ENCODE measurements at places on chromosomes 7 and 10.

GRCh38 chr10:51273574-51273973, 199.3 kb downstream of the PRKG1 start:
- no peak for DNase-seq

- no peak for DNase-seq
Measured at GRCh38 chr10:91012502-91012901, 91.6 kb upstream of the ANKRD1 start.

GRCh38 chr10:88553116-88553752, 29.9 kb downstream of the RNLS start:
- peak; percentile 15 for DNase-seq

DNA sequence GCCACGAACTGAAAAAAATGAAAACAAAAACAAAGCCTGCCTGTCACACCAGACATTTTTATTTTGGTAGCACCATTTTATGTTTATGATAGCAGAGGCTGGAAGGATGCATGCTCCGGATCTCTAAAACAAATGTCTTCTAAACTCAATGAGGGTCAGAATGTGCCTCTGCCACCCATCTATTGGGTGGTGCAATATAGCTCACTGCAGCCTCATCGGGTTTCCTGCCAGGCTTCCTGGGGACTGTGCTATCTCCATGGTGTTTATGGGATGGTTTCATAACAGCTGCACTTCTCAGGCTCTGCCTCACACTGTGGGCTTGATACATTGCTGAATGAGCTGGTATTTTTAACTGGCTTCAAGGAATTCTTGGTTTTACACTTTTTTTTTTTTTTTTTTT, 94.4 kb downstream of the ITIH5 start:
- no peak for DNase-seq

DNA sequence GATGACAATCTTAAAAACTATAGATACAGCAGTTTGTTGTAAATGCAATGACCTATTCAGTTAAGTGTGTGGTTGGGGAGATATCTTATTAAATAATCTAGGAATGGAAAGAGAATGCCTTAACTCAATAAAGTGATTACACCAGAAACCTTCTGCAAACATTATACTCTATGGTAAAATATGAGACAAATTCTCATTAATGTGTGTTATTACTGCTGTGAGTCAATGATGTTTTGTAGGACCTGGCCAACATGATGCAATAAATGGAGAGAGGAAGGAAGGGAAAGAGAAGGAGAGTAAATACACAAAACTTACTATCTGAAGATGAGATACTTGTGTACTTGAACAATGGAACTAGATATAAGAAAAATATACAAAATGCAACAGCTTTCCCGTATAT, 25.1 kb downstream of the MKX start:
- no peak for DNase-seq

DNA sequence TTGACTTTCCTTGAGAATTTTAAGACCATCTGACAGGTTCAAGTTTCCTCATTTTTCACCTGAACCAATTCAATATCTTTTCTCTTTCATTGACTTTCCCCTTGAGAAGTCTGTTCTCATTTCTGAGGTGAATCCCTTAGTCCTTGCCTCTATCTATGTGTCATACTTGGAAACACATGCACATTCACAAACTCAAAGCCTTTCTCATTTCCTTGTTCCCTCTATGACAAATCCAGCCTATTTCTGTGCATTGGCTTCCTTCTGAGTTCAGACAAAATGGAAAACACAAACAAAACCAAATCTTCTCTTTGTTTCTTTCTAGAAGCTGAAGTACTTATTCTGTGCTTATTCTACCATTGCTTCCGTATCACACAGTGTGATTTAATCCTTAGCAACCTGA, 13.8 kb downstream of the PTTG1IP2 start:
- no peak for DNase-seq

DNA sequence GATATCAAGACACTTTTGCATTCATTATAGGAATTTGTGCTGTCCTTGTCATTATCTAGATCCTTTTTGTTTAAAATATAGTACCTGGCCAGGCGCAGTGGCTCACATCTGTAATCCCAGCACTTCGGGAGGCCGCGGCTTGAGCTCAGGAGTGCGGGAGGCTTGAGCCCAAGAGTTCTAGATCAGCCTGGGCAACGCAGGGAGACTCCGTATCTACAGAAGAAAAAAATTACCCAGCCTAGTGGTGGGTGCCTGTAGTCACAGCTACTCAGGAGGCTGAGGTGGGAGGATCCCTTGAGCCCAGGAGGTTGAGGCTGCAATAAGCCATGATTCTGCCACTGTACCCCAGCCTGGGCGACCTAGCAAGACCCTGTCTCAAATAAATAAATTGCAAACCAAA, 621 bp upstream of the MORN4 start:
- peak; percentile 3 for DNase-seq

GRCh38 chr10:130737621-130738020, 573.9 kb downstream of the TCERG1L start:
- peak; percentile 58 for DNase-seq

DNA sequence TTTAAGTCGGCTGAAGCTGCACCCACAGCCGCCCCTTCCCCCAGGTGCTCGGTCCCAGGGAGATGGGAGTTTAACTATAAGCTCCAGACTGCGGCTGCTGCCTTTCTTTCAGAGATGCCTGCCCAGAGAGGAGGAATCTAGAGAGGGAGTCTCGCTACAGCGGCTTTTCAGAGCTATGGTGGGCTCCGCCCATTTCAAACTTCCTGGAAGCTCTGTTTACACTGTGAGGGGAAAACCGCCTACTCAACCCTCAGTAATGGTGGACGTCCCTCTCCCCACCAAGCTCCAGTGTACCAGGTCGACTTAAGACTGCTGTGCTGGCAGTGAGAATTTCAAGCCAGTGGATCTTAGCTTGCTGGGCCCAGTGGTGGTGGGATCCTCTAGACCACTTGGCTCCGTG, 135.4 kb downstream of the CXCL12 start:
- DNase-seq: no peak

DNA sequence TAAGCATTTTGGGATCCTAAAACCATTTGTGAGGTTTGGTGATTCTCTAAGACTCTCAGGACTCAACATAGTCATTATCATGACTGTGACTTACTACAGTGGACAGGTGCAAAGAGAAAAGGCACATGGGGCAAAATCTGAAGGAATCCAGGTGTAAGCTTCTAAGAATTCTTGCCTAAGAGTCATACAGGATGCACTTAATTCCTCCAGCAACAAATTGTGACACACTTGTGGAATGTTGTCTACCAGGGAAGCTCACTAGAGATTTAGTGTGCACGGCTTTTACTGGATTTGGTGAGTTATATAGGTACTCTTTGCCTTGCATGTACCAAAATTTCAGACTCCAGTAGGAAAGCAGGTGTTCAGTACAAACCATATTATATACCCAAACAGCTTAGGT, 47.9 kb downstream of the WAC start:
- no peak for DNase-seq

DNA sequence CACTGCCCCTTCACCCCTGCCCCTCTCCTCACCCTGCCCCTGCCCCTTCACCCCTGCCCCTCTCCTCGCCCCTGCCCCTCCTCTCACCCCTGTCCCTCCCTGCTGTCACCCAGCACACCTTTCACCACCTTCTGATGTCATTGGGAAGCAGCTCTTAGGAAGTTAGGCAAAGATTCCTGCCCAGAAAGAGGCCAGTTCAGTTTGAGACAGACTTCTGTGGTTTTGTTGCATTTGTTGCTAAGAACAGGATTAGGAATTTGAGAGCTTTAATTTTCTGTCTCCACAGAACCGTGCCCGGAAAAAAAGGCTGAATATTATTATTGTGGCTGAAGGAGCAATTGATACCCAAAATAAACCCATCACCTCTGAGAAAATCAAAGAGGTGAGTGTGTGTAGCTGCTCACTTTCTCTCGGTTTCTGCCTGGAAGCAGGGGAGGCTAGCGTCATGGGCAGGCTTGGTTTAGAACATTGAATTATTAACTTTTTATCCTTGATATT, 39.6 kb downstream of the PFKP start:
- DNase-seq: no peak

- DNase-seq: no peak
Measured at GRCh38 chr7:84123965-84124547, 70.5 kb downstream of the SEMA3A start.

GRCh38 chr7:100563809-100564400, 9.8 kb downstream of the SAP25 start:
- DNase-seq: peak; percentile 90

DNA sequence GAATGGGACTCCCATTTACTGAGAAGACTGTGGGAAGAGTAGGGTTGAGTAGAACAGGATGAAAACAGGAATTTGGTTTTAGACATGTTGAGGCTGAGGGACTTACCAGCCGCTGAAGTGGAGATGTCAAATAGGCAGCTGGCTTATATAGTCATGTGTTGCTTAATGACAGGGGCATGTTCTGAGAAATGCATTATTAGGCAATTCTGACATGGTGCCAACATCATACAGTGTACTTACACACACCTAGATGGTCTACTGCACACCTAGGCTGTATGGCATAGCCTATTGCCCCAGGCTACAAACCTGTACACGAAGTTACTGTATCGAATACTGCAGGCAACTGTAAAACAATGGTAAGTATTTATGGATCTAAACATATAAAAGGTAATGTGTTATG, 17.5 kb downstream of the ARL3 start:
- DNase-seq: no peak

DNA sequence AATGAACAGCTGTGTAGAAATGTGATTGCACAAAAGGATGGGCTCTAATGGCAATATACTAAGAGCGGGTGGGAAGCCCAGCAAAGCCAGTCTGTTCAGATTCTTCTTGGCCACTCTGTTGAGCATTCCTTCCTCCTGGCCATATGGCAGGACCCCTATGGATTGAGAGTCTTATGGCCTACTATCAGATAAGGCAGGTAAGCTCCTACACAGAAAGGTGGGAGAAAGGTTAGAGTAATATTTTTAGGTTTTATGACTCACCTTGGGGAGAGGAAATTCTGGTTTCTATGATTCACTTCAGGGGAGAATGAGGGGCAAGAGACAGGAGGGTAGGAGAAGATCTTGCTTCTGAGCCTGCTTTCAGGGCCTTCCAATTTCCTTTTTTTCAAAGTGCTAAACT, 15.1 kb upstream of the AKR1B10 start:
- DNase-seq: no peak

Measured in neural crest cell (in vitro differentiated cells).